ENCODE measurements at places on chromosomes 1 and 21.

- no peak for DNase-seq
Observed at GRCh38 chr1:47682786-47683350, 245.0 kb downstream of the FOXD2 start.

DNA sequence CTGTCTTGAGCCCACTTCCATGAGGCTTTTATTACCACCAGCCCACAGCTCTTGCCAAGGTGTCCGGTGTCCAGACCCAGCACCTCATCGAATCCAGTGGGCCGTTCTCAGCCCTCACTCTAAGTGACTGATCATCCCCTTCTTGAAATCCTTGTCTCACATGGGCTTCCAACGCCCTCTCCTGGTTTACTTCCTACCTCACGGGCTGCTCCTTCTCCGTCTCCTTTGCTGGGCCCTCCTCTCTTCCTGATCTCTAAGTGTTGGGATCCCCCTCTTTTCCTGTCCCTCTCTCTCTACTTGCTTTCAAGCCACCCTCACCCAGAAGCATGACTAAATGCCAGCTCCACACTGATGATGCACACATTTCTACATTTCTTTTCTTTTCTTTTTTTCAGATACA, 9.0 kb upstream of the RHBG start:
- no peak for DNase-seq

DNA sequence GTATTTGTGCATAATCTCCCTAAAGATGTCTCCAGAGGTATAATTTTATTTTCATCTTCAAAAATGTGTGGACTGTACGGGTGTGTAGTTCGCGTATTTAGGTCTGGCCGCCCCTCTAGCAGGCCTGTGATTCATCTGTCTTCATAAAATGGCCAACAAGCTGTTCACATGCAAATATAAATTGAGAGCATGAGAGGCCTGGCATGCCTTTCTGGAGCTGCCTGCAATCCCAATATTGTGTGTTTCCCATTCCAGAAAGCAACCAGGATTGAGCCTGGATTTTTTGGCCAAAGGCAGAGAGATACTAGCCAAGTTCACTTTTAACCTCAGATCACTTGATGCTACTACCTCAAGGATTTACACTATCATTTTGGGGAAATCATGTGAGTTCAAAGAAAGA, 197.2 kb downstream of the NFIA start:
- DNase-seq: no peak

GRCh38 chr1:174812656-174813055, 187.1 kb upstream of the CACYBP start:
- DNase-seq: no peak

GRCh38 chr1:58755468-58755872, 28.4 kb downstream of the JUN start:
- DNase-seq: peak; percentile 8

GRCh38 chr1:37021502-37021901, 12.8 kb downstream of the GRIK3 start:
- DNase-seq: no peak

DNA sequence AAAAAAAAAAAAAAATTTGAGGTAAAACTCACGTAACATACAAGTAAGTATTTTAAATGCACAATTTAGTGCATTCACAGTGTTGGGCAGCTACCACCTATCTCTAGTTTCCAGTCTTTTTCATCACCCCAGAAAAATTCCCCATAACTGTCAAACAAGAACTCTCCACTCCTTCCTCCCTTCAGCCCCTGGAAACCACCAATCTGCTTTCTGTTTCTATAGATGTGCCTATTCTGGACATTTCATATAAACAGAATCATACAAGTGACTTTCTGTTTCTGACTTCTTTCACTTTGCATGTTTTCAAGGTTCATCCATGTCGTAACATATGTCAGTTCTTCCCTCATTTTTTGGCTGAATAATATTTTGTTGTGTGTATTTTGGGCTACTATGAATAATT, 24.9 kb upstream of the ETS2 start:
- DNase-seq: no peak

GRCh38 chr1:147384804-147385203, 142.3 kb downstream of the CHD1L start:
- DNase-seq: no peak

DNA sequence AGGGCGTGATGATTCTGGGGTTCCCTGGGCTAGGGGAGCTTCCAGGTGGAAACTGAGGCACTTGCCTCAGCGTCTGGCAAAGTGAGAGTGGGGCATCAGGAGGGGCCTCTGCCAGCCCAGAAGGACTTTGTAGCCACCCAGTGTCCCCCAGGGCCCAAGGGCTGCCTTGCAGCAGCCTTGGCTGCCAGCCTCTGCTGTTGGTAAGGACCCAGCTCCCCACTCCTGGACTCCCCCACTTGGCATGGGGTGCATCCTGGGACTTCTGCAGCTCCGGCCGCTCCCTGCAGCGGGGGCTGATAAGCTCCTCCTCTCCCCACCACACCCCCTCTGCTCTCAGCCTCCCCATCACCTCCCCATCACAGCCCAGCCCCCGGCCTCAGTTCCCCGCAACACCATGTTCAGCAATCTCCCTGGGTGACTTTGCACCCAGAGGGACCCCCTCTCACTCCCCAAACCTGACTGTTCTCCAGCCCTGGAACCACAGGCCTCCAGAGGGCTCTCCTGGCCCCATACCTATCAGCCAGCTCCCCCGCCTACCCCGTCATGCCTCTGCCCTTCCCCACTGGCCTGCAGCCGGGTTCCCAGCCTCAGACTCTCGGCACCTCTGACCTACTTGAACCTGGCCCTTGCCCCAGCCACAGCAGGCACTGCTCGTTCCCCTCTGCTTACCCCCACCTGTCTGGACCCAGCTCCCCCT, 113.0 kb downstream of the CRYAA start:
- no peak for DNase-seq

DNA sequence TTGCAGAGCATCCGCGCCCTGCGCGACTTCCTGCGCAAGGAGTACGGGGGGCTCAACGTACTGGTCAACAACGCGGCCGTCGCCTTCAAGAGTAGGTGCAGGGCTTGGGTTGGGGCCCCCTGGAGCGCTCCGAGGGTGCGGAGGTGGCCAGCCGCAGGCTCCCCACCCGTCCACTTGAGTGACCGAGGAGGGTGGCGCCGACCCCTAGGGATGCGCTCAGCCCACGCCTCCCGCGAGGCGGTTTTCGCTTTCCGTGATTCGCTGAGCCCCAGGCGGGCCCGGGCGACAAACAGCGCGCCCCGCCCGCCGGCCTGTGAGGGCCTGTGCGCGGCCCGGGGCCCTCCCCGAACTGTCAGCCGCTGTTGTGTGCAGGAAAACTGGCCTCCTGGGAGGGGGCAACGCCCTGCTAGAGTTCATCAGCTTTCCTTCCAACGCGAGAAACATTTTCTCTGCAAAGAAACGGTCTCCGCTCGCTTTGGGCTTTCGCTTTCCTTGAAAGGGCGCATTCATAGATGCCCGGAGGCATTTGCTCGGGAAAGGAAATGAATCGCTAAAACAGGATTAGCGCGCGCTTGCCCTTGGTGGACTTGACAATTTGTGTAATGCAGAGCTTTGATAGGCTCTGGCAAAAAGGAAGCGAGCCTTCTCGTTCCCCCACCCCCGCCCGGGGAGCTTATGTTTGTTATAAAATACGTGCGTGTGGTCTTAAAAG, 668 bp downstream of the CBR3 start:
- DNase-seq: peak; percentile 17

- DNase-seq: no peak
Observed at GRCh38 chr1:55544826-55545225, 329.7 kb upstream of the USP24 start.

- no peak for DNase-seq
Observed at GRCh38 chr1:215507119-215507518, 60.0 kb upstream of the KCTD3 start.

DNA sequence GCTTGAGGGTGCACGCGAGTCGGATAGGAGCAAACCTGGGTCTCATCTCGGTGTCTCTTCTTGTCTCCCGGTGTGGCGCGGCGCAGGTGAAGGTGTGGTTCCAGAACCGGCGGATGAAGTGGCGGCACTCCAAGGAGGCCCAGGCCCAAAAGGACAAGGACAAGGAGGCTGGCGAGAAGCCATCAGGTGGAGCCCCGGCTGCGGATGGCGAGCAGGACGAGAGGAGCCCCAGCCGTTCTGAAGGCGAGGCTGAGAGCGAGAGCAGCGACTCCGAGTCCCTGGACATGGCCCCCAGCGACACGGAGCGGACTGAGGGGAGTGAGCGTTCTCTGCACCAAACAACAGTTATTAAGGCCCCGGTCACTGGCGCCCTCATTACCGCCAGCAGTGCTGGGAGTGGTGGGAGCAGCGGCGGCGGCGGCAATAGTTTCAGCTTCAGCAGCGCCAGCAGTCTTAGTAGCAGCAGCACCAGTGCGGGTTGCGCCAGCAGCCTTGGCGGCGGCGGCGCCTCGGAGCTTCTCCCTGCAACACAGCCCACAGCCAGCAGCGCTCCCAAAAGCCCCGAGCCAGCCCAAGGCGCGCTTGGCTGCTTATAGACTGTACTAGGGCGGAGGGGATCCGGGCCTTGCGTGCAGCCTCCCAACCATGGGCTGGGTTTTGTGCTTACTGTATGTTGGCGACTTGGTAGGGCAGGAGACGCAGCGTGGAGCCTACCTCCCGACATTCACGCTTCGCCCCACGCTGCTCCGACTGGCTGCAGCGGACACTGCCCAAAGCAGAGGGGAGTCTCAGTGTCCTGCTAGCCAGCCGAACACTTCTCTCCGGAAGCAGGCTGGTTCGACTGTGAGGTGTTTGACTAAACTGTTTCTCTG, 5.1 kb downstream of the HLX start:
- no peak for DNase-seq

GRCh38 chr1:95247607-95248006, 13.6 kb downstream of the RWDD3 start:
- DNase-seq: no peak

GRCh38 chr1:61135291-61135690, 52.9 kb downstream of the NFIA start:
- no peak for DNase-seq

- no peak for DNase-seq
Observed at GRCh38 chr1:119327094-119327449, 41.5 kb upstream of the HAO2 start.

- no peak for DNase-seq
Observed at GRCh38 chr1:62285984-62286785, 33.0 kb downstream of the KANK4 start.

GRCh38 chr1:74005533-74005932, 192.4 kb downstream of the LRRIQ3 start:
- DNase-seq: no peak

DNA sequence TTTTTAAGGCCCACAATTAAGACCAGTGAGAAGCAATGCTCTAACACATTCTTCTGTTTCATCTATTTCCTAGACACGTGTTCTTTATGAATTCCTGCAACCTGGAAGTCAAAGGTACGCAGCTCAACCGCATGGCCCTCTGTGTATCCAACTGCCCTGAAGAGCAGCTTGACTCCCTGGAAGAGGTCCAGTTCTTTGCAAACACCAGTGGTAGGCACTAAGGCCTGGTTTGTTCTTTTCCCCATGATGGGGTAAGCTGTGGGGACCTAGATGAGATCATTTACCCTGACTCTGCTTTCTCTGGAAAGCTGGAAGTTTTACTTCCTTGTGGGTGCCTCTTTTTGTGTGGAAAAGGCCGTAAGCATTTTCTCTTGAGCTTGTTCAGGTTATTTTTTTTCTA, 7.3 kb downstream of the SLC44A3 start:
- no peak for DNase-seq

DNA sequence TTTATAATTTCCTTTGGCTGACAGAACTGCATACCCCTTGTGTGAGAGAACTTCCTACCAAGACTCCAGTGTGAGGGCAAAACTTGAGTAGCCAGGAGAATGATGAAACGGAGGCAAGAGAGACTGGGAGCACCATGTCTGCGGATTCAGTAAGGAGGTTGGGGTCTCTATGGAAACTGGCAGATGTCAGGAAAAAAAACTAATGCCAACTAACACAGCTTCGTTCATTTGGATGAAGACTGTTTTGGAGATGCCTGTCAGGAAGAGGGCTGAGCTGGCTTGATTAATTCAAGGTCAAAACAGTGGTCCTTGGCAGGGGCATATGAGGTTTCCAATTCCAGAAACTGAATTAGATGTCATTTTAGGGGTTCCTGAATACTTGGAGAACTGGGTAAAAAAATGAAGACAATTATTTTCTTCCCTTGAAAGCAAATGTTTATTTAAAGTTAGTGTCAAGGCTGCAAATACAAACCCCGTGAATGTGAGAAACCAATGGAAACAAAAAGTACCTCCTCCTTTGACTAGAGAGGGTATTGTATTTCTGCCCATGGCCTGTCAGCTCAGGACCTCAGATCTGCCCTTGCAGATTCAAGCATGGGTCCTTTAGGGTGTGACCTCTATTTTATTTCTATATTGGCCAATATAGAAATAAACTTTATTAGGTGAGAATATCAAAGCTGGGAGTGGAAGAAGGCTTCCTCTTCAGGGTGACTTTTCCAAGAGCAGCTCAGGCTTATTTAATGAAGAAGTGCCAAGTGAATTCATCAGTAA, 110.5 kb downstream of the MAST2 start:
- no peak for DNase-seq

DNA sequence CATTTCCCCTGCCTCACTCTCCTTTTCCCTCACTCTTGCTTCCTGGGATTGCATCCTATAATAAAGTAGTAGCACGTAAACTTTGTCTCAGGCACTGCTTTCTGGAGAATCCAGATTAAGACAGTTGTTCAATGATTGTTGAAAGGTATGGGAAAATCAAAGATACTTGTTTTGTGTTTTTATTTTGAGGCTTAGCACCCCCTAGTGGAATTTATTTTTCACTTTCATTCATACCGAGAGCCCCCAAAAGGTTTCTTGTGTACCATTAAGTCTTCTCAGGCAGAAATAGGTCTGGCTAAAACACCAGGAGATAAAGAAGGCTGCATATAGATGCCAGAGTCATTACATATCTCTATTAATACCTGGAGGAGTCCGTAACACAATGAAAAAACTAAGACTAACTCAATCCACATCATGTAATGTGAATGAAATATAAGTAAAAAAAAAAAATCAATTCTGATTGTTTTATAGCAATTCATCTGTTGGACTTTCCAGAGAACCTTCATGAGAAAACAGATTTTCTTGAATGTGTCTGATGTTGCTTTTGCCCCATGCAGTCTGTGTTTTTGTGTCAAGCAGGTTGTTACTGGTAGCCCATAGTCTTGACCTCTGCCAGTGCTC, 103.5 kb downstream of the RPE65 start:
- DNase-seq: no peak

- no peak for DNase-seq
Observed at GRCh38 chr1:204769997-204770396, 84.5 kb upstream of the LRRN2 start.

GRCh38 chr1:29577512-29577911, 341.2 kb downstream of the PTPRU start:
- no peak for DNase-seq

- no peak for DNase-seq
Observed at GRCh38 chr1:40314721-40315238, 2.3 kb downstream of the COL9A2 start.

- no peak for DNase-seq
Observed at GRCh38 chr1:38253314-38253713, 206.7 kb upstream of the POU3F1 start.

Measured in stimulated activated CD4-positive, alpha-beta T cell treated with anti-CD3 and anti-CD28 coated beads, Interleukin-15, amount 100 ng/mL, for 1 hour (primary cell).